ENCODE measurements at places on chromosomes 11 and 22.

GRCh38 chr22:42427167-42427566 lies 5.0 kb downstream of the NFAM1 start:
- no peak for DNase-seq

- DNase-seq = no peak
These were observed 72.1 kb upstream of the ARFGAP3 start for GRCh38 chr22:42928969-42929837.

DNA sequence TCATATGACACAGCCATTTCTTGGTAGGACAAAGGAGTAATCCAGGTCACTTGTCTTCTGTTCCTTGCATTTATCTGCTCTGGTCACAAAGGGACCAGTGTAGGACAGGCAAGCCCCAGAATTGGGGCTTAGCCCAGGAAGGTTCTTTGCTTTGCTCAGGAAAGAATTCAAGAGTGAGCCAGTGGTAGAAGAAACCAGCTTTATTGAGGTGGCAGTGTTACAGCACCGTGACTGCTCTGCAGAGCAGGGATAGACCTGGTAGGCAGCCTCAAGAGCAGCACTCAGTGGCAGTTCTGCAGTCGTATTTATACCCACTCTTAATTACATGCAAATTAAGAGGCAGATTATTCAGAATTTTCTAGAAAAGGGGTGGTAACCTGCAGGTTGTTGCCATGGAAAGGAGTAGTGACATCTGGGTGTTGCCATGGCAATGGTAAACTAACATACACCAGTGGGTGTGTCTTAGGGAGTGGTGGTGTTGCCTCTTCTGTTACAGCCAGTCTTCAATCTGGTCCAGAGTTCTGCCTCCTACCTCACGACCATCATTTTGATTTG lies 84.9 kb upstream of the RAB1B start:
- no peak for DNase-seq

DNA sequence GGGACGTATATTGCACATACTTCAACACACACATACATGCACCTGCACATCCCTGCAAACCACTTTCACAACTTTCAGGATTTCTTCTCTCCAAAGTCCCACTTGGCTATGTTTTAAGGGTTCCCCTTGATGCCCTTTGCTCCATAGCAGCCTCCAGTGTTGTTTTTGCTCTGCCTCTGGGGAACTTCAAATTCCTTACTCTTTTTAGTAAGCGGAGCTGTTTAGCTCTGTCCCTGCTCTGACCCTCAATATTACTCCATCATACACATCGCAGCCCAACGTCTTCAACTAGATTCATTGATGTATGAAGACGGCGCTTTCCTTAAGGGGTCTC lies 18.3 kb downstream of the PRR5L start:
- no peak for DNase-seq

DNA sequence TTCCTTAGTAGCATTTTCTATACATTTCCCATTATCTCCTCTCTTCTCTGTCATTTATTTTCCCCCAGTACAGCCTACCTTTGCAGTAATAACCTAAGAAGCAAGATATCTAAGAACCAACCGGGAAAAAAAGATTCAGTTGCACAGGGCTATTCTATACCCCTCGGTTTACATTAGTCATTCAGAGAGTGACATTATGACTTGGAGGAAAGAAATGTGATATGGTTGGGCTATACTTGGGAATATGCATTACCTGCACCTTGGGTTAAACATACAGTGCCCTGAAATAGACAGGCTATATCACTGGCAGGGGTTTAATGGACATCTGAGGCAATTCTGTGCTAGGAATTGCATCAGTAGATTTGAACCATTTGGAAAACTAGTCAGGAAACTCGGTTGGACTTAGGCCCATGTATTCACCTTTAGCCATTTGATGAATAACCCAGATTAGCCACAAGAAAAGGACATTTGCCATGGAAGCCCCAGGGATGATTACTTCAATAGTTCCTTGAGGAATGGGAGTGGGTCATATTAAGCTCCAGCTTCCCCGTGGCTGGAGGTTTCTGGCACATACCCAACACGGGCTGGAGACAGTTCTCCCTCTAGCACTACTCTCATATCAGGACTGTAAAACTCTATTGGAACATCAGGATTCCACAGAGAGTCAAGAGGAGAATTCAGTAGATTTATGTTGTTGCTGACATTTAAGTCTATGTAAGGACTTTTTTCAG lies 973.2 kb downstream of the NTM start:
- DNase-seq = no peak

DNA sequence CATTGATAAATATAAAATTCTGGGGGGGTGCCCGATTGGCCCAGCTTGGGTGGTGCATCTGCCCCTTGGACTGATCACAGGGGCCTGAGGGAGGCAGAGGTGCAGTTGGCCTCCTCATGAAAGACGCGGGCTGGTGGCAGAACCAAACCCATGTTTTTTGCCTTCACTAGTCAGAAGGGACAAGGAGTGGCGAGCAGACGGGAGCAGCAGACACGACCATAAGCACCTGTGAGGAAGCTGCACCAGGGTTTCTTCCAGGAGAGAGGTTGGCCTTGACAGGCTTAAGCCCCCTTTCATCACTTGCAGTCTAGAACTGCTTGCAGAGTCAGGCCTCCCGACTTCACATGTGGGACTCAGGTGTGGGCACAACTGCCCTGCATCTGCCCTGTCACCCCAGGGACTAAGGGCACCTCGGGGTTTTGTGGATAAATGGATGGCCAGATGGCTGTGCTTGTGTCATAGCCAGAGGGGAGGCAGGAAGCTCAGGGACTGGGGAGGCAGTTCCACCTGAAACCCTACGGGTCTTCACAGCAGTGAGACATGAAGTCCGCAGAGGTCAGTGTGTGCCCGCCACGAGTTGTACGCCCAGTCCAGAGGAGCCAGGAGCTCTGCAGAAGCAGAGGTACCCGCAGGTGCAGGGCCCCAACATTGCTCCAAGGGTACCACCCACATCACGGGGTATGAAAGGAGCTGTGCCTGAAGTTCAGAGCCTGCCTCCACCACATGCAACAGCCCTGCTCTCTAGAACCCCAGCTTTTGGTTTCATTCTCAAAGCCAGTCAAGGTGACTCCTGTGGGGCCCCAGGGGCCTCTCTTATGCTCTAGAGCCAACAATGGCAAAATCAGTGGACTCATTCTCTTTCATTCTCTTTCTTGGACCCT lies 18.2 kb upstream of the SYT13 start:
- DNase-seq = no peak

- DNase-seq = no peak
These were observed 84.1 kb upstream of the BARX2 start for GRCh38 chr11:129291546-129291945.

DNA sequence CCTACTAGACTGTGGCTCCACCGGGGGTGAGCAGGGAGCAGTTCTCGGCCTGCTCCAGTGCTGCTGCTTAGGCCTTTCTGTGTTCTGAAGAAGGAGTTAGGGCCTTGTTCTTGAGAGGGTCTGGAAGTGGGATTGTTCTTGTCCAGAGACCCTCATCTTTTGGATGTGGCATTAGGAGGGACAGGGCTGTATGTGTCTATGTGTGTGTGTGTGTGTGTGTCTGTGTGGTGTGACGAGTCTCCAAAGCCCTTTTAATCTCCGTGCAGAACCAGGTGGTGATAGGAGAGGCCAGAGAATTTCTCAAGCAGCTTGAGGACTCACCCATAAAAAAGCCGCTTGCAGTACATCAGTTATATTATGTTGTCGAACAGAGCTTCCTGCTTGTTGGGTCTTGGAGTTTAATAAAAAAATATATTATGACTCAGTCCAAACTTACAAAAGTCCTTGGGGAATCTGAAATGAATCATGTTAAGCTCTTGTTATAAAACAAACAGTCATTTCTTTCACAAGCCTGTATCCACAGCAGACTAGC lies 196.5 kb downstream of the TENM4 start:
- DNase-seq = peak; percentile 96

DNA sequence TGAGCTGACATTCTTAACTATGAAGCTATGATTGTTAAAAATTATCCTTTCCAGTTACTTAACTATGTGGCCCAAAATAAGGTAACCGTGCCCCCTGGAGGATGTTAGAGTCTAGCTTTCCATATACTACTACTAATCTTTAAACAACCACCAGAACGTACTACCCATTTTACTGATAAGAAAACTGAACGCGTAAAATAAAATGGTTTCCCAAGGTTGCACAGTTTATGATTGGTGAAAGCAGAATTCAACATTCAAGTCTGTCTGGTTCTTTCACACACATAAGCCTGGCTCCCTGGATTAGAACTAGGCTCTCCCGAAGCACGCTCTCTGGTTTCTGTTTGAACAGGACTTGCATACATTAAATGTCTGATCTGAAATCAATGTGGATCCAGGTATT lies 437.8 kb upstream of the CCDC90B start:
- no peak for DNase-seq

DNA sequence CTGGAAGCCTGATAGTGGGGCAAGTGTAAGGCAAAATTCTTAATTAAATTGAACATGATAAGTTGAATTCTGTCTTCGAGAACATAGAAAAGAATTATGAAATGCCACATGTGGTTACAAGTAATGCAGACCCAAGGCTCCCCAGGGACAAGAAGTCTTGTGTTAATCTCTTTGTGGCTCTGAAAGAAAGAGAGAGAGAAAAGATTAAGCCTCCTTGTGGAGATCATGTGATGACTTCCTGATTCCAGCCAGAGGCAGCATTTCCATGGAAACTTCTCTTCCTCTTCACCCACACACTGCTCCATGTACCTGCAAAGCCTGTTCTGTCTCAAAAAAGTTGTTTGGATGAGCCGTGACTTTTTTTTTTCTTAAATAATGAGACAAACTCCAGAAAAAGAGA lies 1.9 kb upstream of the TYR start:
- DNase-seq = no peak

DNA sequence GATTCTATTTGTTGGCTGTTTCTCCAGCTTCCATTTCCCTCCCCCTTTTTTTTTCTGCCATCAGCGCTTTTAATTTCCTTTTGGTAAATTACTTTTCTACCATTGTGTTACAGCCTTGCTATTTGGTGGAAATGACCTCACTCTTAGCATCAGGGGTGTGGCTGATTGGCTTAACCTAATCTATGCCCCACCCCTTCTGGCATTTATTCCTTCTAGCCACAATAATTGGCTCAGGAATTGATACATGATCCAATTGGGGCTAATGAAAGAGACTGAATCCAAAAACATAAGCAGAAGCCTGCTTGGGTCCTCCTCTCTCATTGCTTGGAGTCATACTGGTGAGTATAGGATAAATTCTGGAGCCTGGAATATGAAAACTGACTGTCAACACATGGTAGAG lies 402.4 kb upstream of the LRRC4C start:
- no peak for DNase-seq

DNA sequence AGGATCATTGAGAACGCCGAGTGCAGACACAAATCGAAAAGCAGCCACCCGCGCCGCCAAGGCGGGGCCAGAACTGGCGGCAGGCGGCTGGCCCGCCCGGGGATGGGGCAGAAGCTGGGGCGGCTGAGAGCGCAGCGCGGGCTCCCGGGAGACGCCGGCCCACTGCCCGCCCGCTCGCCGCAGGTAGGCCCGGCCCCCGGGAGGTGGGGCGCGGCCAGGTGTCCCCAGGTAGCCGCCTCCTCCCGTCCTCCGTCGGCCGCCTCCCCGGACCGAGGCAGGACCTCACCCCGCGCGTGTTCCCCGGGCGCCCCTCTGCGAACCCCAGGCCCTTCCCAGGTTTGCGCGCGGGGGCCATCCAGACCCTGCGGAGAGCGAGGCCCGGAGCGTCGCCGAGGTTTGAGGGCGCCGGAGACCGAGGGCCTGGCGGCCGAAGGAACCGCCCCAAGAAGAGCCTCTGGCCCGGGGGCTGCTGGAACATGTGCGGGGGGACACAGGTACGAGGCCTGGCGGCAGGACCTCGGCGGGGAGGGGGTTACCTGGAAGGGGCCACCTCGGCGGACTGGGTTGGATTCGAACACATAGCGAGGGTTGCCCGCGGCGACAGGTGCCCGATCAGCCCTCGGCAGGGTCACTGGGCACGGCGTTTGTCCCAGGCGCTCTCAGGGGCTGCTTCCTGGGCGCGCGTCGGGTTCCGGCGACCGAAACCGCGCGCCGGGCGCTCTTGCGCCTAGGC lies at the start of gene PRRG4:
TSS of gene PRRG4 (plus strand) at position 248 of the 733 bp plus-strand sequence. CDS start 603 bp downstream, outside the sequence.
- DNase-seq = no peak

GRCh38 chr11:66035653-66036333 lies 9.5 kb upstream of the CATSPER1 start:
- no peak for DNase-seq

DNA sequence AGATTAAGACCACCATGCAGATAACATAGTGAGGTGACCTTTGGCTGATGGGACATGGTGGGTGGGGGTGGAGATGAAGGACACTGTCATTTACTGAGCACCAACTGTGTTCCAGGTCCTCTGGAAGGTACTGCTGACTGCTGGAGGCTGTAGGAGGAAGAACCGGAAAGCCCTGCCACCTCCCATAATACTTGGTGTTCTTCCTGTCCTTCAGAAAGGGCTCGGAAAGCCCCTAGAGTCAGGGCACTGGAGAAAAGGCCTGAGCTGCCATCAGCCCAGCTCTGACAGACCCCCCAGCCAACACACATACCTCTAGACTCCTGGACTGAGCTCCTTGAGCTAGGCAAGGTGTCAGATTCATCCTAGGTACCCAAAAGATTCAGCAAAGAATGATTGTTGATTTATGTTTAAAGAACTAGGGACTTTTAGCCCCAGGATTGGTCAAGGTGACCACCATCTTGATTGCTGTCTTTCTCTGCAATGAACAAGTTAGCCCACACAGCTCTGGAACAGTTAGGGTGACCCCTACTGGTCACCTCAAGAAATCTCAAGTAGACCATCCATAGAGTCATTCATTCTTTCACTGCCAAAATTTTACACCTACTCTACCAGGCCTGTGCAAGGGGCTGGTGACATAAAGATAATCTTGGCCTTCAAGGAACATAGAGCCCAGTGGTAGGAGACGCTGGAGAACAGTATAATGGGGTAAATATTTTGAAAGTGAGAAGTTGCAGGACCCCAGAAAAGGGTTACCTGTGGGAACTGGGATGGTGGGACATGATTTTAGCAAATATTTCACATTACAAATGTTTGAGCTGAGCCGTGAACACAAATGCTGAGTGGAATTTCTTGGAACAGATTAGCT lies 39.4 kb downstream of the IRAG1 start:
- DNase-seq = no peak

DNA sequence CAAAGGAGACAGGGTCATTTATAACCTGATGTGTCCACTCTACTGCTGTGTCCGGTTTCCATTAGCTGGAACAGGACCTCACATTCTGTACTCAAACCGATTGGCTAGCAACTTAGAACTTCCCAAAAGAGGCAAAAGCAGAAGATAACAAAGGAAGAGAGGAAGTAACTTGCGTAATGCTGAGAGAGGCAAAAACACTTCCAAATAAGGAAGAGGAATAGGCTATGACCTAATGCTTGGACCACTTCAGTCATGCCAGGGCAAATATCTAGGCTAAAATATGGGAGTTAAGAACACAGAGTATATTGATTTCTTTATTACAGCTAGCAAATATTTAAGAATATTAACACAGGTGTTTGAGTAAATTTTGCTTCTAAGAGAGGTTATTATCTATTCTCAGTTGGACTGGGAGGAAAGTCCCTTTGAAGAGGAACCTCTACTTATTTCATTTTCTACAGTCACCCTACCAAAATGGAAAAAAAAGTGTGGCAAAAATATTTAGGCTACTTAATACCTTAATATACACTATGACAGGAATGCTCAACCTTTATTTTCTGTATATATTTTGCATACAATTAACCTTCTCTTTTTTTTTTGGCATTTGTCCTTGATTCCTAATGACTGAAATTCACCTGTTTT lies 499.8 kb upstream of the CHORDC1 start:
- DNase-seq = peak; percentile 4

Measured in skeletal muscle cell (primary cell).